ENCODE measurements at places on chromosomes 1 and 21. TPM values are rescaled to one million over a fixed set of nuclear protein-coding genes. Genes with fewer than 3 reads are reported as not detected.
A peak's percentile ranks its signal among the peaks of the same experiment; 100 is the strongest.

GRCh38 chr21:32046191-32046590 lies 173.4 kb downstream of the HUNK start:
- H3K27me3 ChIP-seq, result no peaks in the 10 kb centered on the region
- no peak for DNase-seq
- no peaks in the 10 kb centered on the region for H3K36me3 ChIP-seq
- no peak overlapping the region for H3K4me3 ChIP-seq
- H3K4me1 ChIP-seq, result no peaks in the 10 kb centered on the region
- H3K27ac ChIP-seq, result no peak overlapping the region

GRCh38 chr1:24102961-24103360 lies 9.0 kb downstream of the MYOM3 start:
- H3K27ac ChIP-seq, result no peak overlapping the region
- no peaks in the 10 kb centered on the region for H3K27me3 ChIP-seq
- no peak for DNase-seq
- no peaks in the 10 kb centered on the region for H3K4me1 ChIP-seq
- H3K4me3 ChIP-seq, result no peak overlapping the region
- H3K36me3 ChIP-seq, result no peaks in the 10 kb centered on the region

GRCh38 chr1:70583522-70583921 lies 172.5 kb downstream of the CTH start:
- no peaks in the 10 kb centered on the region for H3K27me3 ChIP-seq
- no peak overlapping the region for H3K4me3 ChIP-seq
- H3K4me1 ChIP-seq, result peaks cover 6% of the 10 kb centered on the region
- H3K27ac ChIP-seq, result no peak overlapping the region
- H3K36me3 ChIP-seq, result peaks cover 2% of the 10 kb centered on the region
- DNase-seq, result no peak

DNA sequence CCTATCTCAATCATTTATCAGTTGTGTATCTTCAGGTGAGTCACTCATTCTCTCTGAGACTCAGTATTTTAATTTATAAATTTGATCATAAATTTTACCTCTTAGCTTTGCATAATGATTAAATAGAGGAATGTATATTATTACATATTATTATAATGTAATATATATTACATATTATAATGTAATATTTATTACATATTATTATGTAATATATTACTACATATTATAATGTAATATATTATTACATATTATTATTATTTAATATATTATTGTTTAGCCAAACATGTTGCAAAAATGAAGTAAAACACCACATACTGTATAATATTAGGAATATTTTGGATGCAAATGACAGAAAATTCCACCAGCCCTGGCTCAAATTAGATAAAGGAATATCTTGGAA lies 104.7 kb upstream of the NFIA start:
- H3K4me3 ChIP-seq, result no peak overlapping the region
- H3K4me1 ChIP-seq, result no peaks in the 10 kb centered on the region
- DNase-seq, result no peak
- H3K36me3 ChIP-seq, result no peaks in the 10 kb centered on the region
- H3K27ac ChIP-seq, result no peak overlapping the region
- no peaks in the 10 kb centered on the region for H3K27me3 ChIP-seq

The NUDT4B gene
- total RNA-seq, result not detected

DNA sequence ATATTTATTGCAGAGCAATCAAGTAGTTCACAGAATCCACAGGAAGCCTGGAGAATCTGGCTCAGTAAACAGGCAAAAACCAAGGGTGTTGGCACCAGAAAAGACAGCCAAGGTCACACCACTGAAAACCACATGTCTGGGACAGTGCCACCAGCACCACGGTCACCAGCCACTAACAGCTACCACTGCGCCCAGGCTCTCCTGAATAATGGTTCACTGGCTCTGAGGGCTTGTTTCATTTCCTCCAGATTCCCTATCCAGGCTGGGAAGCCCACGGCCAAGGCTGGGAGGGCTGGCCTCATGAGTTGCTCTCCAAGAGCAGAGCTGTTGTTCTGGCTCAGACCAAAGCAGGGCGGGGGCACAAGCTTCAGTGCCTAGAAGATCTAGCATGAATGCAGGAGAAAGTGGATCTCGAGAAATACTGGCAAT lies 54.5 kb upstream of the PTGFRN start:
- peaks cover 15% of the 10 kb centered on the region for H3K4me1 ChIP-seq
- no peaks in the 10 kb centered on the region for H3K27me3 ChIP-seq
- H3K4me3 ChIP-seq, result 0 out of 3 replicates have a peak overlapping the region, but pooled peaks have one; percentile 51

- H3K27ac ChIP-seq, result no peak overlapping the region
- no peaks in the 10 kb centered on the region for H3K27me3 ChIP-seq
- DNase-seq, result no peak
- peaks cover 3% of the 10 kb centered on the region for H3K36me3 ChIP-seq
- H3K4me1 ChIP-seq, result no peaks in the 10 kb centered on the region
- no peak overlapping the region for H3K4me3 ChIP-seq
Observed at GRCh38 chr1:198577444-198577843, 37.0 kb upstream of the ATP6V1G3 start.

The CLCA1 gene
- not detected for total RNA-seq

DNA sequence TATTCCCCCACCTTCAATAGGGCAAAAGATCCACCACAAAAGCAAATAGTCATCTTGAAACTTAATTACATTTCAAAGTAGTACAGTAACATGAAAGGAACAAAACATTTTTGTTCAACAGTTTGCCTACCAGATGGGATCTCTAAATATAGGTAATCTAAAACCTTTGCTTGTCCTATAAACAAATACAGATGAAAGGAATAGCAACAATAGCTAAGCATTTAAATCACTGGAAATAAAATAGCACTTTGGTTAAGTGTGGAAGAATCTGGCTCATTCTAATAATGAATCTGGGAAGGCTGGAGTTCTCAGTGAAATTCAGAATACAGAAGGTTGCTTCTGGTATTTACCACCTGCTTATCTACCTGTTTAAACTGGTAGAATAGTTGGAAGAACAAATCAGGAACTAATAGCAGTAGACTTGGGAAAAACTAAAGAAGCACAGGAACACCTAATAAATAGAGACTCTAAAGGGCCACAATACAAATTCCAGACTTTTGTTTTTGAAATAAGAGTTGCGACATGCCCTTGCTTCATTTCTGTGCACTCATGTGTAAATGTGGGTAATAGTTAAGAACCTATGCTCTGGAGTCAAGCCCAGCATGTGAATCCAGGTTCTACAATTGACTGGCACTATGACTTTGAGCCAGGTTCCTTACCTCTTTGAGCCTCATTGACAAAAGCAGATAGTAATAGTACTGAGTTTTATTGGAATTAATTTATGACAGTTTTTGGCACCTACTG lies 2.3 kb upstream of the LYPLAL1 start:
- no peaks in the 10 kb centered on the region for H3K4me1 ChIP-seq
- H3K4me3 ChIP-seq, result no peak overlapping the region
- no peaks in the 10 kb centered on the region for H3K36me3 ChIP-seq
- H3K27me3 ChIP-seq, result no peaks in the 10 kb centered on the region
- no peak overlapping the region for H3K27ac ChIP-seq
